Stimulated activated CD4-positive, alpha-beta T cell treated with anti-CD3 and anti-CD28 coated beads, Interleukin-4, amount 100 ng/mL, for 1 hour (primary cell): ENCODE measurements at places on chromosomes 2 and 18.

DNA sequence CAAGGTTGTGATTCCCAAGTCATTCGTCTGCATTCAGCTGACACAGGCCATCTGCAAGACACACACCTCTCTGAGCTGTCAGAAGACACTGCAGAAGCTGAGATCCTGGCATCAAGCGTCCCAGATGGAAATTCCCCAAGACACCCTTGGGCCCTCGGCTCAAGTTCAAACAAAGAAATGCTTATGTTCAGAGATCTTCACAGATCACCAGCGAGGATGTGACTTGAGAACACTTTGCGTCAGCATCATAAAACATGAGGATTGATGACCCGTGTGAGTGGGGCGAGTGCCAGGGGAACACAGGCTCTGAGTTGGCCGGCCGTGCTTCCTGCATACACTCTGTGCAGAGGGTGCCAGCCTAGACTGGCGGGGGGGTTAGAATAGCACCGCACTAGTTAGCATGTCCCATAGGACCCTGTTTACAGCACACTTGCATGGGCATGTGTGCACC lies 36.8 kb downstream of the KCNIP3 start:
- no peak for DNase-seq

DNA sequence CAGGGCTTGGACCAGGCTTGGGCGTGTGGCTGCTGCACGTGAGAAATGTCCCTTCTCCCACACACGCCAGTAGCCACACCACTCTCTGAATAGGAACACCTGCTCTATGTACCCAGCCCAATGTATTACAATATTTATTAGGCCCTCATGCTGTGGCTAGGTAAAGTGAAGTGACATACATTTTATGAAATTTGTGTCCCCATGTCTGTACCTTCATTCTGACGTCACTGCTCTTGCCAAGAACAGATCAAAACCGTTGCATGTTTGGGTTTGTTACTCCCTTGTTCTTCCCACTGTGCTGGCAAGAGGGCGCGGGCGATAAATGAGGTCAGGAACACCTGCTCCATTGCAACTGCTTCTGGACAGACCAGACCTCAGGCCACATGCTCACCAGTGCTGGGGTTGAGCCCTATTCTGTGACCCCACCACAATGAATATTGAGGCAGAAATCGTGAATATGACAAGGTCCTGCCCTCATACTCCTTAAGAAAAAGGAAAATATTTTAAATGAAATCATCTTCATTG lies 436.4 kb upstream of the SALL3 start:
- no peak for DNase-seq

GRCh38 chr2:10132043-10132575 lies 9.6 kb downstream of the RRM2 start:
- DNase-seq: no peak

GRCh38 chr2:32502941-32503340 lies 124.9 kb upstream of the TTC27 start:
- DNase-seq: no peak

DNA sequence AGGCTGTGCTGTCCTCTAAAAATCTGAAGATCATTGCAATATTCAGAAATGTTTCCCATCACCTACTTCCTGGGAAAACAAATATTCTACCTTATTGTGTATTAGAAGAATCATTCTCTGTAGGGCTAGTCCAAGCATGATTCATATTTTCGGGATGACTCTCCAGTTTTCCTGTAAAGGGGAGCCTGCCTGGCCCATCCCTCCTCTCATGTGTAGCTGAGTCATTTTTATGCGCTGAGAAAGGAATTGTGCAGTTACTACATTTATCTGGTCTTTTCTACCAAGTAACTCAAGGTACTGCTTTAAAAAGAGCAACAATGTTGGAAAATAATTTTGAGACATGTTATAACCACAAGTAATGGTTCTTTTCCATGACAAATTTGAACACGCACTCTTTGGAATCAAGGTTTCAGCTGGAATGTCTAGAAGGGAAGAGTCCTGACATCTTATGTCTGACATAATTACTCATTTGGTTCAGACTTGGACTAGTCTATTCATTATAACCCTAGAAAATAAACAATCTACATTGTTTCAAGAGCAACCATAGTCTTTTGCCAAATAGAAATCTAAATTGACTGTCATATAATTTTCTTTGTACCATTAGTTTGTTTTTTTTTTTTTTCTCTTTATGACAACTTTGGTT lies 6.6 kb downstream of the DSG3 start:
- no peak for DNase-seq

- DNase-seq: peak; percentile 56
Measured at GRCh38 chr2:234496835-234497593, at the start of gene ARL4C. ARL4C (minus strand) TSS chr2:234497081; CDS start chr2:234496586, 495 bp downstream.

GRCh38 chr2:143125717-143126116 lies 3.5 kb upstream of the ARHGAP15 start:
- no peak for DNase-seq

- DNase-seq: no peak
Measured at GRCh38 chr18:67301592-67301991, 214.9 kb downstream of the DSEL start.

DNA sequence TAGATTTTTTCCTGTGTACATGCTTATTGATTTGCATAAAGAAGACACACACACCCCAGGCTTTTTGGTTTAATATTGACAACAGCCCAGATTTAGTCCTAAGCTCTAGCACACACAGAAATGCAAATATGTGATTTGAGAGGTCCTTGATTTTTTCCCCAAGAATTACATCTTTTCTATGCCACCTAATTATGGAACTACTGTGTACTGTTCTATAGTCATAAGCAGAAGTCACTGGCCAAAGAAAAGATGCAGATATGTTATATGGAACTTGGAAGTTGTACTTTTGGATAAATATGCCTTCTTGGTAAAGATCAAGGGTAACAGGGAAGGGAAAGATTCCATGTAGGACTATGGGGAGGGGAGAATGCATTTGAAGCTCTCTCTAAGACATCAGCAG lies 105.6 kb downstream of the SETBP1 start:
- no peak for DNase-seq

GRCh38 chr18:2002604-2003003 lies 568.7 kb downstream of the METTL4 start:
- DNase-seq: no peak

GRCh38 chr2:4780679-4781078 lies 911.5 kb upstream of the SOX11 start:
- DNase-seq: no peak

- DNase-seq: no peak
Measured at GRCh38 chr2:58920001-58920400, 678.9 kb upstream of the FANCL start.

DNA sequence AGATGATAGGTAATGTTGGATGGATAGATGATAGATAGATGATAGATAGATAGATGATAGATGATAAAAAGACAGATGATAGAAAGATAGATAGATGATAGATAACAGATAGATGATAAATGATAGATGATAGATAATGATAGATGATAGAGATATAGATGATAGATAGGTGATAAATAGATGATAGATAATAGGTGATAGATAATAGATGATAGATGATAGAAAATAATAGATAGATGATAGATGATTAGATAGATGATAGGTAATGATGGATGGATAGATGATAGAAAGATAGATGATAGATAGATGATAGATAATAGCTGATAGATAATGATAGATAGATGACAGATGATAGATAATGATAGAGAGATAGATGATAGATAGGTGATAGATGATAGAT lies 31.0 kb upstream of the SNTG2 start:
- no peak for DNase-seq

DNA sequence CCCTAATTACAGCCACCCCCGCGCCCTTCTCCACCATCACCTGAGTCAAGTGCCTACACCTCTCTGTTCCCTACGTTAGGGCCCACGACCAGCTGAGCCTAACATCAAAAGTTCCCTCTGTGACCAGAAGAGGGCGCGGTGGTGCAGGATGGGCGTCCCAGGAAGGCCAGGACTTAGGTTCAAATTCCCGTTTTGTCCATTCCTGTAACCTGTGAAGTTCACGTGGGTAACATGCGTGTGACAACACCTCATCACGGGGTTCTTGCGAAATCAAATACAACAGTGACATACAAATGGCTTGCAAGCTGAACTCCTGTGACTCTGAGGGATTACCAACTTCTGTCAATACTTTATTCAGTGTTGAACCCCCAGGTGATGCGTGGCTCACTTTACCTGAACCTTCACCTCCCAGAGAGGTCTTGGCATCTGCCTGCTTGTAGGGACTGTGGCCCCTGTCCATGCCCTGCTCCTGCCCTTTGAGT lies 207.9 kb downstream of the ARL4C start:
- DNase-seq: peak; percentile 67

- DNase-seq: no peak
Measured at GRCh38 chr2:18074476-18074875, 196.0 kb downstream of the KCNS3 start.

GRCh38 chr2:98009887-98010760 lies 14.4 kb upstream of the TMEM131 start:
- no peak for DNase-seq

DNA sequence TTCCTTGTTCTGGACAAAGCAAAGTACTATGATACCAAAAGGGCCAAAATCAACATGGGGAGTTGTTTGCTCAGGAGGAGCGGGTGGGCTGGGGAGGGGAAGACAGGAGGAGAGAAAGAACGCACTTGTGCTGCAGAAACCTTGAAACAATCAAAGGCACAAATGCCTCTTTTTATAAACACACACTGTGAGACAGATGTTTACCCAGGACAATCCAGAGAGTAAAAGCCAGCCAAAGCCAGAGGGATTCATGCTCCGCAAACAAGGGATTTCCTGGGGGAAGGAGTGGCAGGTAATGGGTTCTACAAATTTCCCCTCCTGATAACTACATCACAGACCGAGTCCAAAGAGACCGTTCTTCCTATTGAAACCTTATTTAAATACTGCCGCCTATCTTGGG lies 323.5 kb upstream of the SKOR2 start:
- no peak for DNase-seq

DNA sequence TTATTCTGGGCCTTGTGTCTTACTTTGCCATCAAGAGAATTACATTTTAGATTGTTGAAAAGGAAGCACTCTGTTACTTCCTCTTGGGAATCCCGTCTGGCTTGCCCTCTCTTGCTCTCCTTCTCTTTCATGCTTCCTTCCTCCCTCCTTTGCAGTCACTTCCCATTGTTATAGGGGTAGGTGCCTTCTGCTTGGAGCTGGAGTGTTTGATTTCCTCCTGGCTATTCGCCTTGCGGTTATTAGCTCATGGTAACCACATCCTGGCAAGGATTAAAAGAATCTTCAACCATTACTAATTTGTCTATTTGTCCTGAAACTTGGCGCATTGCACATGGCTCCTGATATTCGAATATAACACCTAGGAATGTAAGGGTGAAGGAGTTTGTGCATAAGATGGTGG lies 115.0 kb downstream of the CERS6 start:
- DNase-seq: no peak

DNA sequence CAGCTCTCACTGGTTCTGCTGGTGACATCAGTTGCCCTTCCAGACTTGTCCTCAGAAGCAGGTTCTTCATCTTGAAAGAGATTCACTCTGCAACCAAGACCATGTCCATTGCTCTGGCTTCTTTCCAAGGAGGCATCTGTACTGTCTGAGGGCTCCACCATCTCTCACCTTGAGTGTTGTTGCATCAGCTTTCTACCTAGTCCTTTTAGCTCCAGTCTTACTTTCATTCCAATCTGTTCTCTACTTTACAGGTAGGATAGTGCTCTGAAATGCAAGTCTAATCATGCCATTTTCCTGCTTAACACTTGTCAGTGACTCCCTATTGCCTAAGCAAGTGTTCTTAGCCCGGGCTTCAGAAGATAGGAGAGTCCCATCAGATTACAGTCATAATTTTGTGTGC lies 117.7 kb downstream of the EN1 start:
- DNase-seq: no peak
